HS-5 (cell line): ENCODE measurements at places on chromosomes 1 and 21.

GRCh38 chr1:232112076-232112475 lies 485.5 kb downstream of the DISC1 start:
- no peak for DNase-seq

DNA sequence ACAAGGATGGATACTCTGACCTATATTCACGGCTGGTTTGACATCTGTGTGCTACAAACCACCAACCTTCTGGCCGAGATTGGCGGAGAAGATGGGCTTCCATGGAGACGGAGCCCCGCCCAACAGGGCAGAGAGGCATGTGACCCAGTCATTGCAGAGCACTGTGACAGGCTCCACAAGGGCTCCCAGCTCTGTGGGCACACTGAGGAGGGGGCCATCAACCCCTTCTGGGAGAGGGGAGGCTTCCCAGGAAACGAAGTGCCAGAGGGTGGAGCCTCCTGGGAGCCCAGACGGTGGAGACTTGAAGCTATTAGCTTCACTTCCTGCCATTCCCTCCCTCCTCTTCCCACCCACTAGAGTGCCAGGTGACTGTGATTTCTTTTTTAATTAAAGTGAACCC lies 71.6 kb upstream of the IFFO2 start:
- no peak for DNase-seq

DNA sequence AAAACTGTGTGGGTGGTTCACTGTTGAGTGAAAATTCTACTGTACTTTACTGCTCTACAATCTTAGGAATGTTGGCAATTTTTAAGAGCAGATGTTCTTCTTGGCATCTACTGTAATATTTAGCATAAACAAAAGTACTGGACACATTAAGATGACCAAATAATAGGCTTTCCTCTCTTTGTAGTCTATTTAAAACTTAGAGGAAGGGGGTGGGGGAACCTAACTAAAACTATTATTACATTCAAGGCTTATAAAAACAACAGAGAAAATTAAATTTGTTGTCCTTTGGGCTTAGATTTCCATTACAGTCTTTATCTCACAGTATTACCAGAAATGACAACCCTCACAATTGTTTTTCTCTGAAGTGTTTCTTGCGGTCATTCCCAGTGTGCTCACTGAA lies 181.2 kb downstream of the PLPPR4 start:
- no peak for DNase-seq

DNA sequence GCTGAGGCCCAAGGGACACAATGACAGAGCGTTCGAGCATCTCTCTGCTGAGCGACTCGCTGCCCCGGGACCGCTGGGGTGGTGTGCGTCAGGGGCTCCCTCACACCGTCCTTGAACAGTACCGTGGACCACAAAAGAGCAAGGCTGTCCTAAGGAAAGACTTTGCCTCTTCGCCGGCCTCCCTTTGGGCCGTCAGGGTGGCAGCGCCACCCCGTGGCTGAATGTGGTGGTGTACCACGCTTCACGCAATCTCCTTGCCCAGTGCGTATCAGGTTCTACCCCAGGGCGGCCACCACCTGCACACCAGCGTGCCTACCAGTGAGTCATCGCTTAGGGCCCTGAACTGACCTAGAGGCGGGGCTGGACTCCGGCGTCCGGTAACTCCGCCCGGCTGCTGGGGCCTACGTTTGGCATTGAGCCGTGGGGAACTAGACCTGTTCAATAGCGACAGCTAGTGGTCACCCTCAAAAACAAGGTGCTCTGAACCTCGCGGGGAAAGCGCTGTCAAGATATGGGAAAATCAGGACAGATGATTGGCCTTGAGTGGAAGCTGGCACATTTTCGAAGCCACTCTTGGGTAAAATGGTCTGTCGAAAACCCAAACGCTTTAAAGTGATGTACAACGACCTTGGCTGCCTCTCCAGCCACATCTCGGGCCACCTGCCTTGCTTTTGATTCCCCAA lies 8.1 kb upstream of the TRAF3IP3 start:
- peak; percentile 85 for DNase-seq

DNA sequence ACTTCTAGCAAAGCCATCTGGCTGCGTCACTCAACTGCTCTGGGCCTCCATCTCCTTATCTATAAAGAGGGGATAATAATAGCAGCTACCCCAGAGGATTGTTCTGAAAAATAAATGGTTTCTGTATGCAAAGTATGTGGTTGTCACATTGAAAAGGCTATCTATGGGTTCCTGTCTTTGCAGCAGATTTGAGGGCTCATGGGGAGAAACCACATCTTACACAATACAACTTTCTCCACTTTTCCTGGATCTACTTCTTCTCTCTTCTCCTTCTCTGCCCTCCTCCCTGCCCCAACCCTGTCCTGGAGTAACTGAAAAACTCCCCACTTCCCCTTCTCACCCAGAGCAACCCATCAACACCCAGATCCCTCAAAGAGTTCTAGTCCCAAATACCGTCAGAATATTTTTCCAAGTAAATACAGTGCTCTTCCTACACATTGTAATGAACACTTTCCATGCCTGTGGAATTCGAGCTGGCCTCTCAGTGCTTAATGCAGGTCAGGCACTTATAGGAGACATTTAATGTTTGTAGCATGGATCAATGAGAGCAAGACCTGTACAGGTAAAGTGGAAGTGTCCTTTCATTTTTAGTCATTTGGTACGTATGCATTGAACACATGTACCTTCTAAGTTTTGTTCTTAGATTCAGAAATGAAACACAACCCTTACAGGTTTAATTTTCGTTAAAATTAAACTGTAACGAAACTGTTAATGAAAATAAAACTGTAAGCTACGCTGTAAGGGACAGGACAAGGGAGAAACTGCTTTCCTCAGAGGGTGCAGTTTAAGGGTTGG lies 131.9 kb downstream of the AK5 start:
- DNase-seq: no peak

GRCh38 chr1:28244549-28245251 lies 8.8 kb downstream of the ATP5IF1 start:
- DNase-seq: no peak

DNA sequence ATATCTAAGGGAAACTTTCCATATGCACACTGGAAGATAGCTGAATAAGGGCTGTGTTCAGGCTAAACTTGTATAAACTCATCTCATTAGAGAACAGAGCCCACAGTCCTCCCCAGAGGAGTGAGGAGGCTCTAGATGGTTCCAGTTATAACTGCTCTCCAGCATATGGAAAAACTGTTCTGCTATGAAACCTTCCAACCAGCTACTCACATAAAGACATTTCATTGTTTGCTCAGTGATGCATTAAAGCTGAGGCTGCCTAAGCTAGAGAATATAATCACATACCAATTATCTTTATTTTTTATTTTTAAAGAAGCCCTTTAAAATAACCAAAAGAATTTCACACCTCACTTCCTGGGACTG lies 13.3 kb downstream of the AHCYL1 start:
- no peak for DNase-seq

DNA sequence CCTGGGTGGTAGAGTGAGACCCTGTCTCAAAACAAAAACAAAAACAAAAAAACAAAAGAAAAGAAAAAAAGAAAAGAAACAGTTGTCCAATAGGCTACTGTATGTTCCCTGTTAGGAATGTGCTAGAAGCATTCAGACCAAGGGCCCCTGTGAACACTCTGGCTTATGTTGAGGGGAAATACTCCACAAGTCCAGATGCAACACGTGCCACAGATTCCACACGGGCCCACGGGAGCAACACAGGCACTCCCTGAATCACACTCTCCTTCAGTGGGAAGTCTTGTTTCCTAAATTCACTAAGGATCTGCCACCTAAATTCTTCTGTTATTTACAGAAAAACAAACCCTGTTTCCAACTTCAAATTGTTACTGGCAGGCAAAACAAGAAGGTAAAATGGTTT lies 291.1 kb downstream of the PCP4 start:
- no peak for DNase-seq
